ENCODE measurements at places on chromosomes 6 and 20.

DNA sequence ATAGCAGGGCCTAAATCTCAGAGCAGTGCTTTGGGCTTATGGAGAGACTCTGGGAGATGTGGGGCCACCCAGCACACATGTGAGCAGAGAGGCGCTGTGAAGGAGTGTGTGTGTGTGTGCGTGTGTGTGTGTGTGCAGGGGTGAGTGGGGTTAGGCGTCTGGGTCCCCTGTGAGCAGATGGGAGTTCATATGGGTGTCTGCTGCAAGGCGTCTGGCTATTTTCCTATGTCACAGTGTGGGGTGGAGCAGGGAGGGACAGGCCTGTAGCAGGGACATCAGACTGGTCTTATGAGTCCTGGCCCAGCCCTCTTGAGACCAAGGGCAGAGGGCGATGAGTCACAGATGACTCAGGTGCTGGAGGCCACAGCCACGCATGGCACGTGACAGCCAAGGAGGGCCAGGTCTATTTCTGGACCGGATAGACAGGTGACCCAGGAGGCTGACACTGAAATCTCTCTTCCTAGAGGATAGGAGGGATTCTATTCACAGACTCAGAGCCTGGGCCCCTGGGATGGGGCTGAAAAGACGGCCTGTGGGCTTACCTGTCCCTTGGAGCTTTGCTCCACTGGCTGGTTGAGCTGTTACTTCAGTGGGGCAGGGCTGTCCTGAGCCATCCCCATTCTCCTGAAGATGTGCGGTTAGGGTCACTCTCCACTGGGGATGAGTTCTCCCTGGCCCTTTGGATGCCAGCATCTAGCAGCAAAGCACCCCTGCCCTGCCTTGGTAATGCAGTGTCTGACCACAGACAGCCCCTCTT lies 28.9 kb downstream of the VEGFA start:
- no peak overlapping the region for H3K4me3 ChIP-seq
- no peaks in the 10 kb centered on the region for H3K36me3 ChIP-seq
- peaks cover 23% of the 10 kb centered on the region for H3K4me1 ChIP-seq
- no peak for DNase-seq

DNA sequence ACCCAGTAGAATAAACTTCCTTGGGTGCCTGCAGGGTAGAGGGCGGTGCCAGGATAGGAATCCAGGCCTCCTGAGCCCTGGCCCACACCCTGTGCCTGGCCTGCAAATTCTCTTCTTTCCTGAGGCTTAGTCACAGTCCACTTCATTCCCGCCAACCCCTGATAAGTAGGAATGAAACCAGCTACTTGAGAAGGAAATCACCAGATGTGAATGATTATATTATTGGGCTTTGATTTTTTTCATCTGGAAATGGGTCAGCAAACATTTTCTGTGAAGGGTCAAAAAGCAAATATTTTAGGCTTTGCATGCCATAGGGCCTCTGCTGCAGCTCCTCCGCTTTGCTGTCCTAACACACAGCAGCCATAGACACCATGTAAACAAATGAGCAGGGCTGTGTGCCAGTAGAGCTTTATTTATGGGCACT lies 50.2 kb downstream of the STK35 start:
- H3K4me1 ChIP-seq, result no peaks in the 10 kb centered on the region
- no peak overlapping the region for H3K4me3 ChIP-seq
- H3K36me3 ChIP-seq, result no peaks in the 10 kb centered on the region
- no peak overlapping the region for H3K27ac ChIP-seq

- peaks cover 43% of the 10 kb centered on the region for H3K36me3 ChIP-seq
- H3K4me1 ChIP-seq, result peaks cover 88% of the 10 kb centered on the region
- H3K27me3 ChIP-seq, result no peaks in the 10 kb centered on the region
- peak overlapping the region; percentile 97 for H3K4me3 ChIP-seq
- H3K27ac ChIP-seq, result peak overlapping the region; percentile 90
Measured at GRCh38 chr6:42047790-42048405, 2.4 kb upstream of the TAF8 start.

- no peaks in the 10 kb centered on the region for H3K4me1 ChIP-seq
- DNase-seq, result no peak
- no peak overlapping the region for H3K4me3 ChIP-seq
- no peak overlapping the region for H3K27ac ChIP-seq
- H3K36me3 ChIP-seq, result no peaks in the 10 kb centered on the region
Measured at GRCh38 chr6:168206186-168206585, 113.4 kb downstream of the DACT2 start.

DNA sequence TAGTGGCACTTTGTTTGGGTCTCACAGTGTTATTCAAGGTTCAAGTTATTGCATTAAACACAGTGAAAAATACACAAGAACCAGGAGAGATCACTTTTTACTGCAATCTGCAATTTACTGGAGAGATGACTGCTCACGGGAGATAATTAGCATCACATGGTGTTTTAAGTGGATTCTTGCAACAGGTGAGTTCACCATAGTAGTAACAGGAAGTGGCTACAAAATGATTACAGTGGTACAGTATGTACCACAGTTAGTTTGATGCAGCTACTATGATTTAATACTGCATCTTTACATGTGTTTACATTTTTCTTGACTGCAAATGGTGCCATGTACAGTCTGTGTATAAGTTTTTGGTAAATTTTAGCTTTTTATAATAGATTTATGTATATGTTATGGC lies 96.5 kb upstream of the SCP2D1 start:
- H3K4me3 ChIP-seq, result no peak overlapping the region
- H3K36me3 ChIP-seq, result no peaks in the 10 kb centered on the region
- no peak for DNase-seq
- H3K27me3 ChIP-seq, result no peaks in the 10 kb centered on the region

GRCh38 chr6:41967312-41968287 lies 26.0 kb upstream of the CCND3 start:
- no peak for DNase-seq
- no peak overlapping the region for H3K4me3 ChIP-seq
- no peak overlapping the region for H3K27ac ChIP-seq
- H3K27me3 ChIP-seq, result no peaks in the 10 kb centered on the region

- no peak for DNase-seq
- no peaks in the 10 kb centered on the region for H3K27me3 ChIP-seq
- no peaks in the 10 kb centered on the region for H3K4me1 ChIP-seq
- no peak overlapping the region for H3K27ac ChIP-seq
Measured at GRCh38 chr6:115058414-115059211, 715.8 kb upstream of the HS3ST5 start.

- no peak overlapping the region for H3K27ac ChIP-seq
- H3K4me3 ChIP-seq, result no peak overlapping the region
- peaks cover 28% of the 10 kb centered on the region for H3K27me3 ChIP-seq
- H3K4me1 ChIP-seq, result peaks cover 3% of the 10 kb centered on the region
Measured at GRCh38 chr6:144278659-144279314, 6.3 kb upstream of the UTRN start.

DNA sequence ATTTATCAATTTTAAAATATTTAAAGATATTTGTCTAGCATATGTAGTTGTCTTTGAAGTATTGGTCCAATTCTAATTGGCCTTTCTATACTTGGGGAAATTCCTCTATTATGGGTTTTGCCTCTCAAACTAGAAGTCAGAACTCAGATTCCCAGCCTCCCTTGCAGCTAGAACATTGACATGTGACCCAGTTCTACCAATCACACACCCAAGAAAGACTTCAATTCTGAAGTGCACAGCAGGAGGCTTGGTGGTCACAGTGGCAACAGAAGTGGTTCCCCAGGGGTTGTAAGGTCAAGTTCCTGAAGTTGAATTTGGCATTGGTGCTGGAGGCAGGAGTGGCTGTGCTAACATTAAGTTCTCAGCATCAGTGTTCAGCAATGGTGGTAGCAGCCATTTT lies 14.8 kb upstream of the FKBP5 start:
- peaks cover 2% of the 10 kb centered on the region for H3K4me1 ChIP-seq
- no peak overlapping the region for H3K27ac ChIP-seq
- H3K4me3 ChIP-seq, result no peak overlapping the region
- no peaks in the 10 kb centered on the region for H3K27me3 ChIP-seq
- peaks cover 2% of the 10 kb centered on the region for H3K36me3 ChIP-seq

DNA sequence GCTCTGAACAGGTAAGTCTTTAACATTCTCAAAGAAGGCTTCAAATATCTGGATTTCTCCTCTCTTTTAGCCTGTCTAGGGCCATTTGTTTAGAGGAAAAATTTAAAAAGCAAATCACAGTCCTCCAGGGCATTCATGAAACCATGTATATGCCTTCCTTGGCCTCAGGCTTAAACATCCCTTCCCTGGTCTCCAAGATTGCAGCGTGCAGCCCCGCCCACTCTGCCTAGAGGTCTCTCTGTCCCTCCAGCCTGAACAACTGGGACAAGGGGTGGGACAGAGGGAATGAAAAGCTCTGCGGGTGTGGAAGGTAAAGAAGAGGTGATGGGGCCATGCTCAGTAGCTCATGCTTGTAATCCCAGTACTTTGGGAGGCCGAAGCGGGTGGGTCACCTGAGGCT lies 9.8 kb upstream of the CBFA2T2 start:
- no peak overlapping the region for H3K4me3 ChIP-seq
- H3K27ac ChIP-seq, result no peak overlapping the region
- no peaks in the 10 kb centered on the region for H3K4me1 ChIP-seq
- DNase-seq, result no peak
- peaks cover 10% of the 10 kb centered on the region for H3K27me3 ChIP-seq
- no peaks in the 10 kb centered on the region for H3K36me3 ChIP-seq

- peaks cover 3% of the 10 kb centered on the region for H3K36me3 ChIP-seq
- H3K27ac ChIP-seq, result no peak overlapping the region
- no peak for DNase-seq
- peak overlapping the region; percentile 46 for H3K4me3 ChIP-seq
Measured at GRCh38 chr6:27178860-27179259, 68.6 kb upstream of the PRSS16 start.

- peaks cover 27% of the 10 kb centered on the region for H3K27me3 ChIP-seq
- no peak for DNase-seq
- H3K4me1 ChIP-seq, result no peaks in the 10 kb centered on the region
- H3K4me3 ChIP-seq, result no peak overlapping the region
Measured at GRCh38 chr6:125377621-125378020, 75.9 kb upstream of the HDDC2 start.

DNA sequence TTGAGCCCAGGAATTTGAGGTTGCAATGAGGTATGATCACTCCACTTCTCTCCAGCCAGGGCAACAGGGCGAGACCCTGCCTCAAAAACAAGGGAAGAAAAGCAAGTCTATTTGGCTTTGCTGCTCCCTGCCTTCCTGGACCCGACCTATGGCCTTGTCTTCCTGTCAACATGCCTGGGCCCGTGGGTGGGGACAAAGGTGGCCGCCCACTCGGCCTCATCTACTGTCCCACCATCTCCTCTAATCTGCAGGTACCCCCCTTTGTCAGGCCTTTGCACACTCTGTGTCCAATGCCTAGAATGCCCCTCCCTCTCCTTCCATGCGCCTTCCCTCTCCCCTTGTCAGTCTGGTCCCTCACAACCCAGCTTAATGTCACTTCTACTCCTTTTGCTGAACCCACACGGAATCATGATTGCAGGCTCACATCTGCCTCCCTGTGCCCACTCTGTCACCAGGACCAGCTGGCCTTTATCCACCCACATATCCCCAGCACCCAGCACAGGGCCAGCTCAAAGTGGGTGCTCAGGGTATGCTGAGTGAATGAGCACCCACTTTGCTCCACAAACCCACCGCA lies 40.3 kb downstream of the MDFI start:
- DNase-seq, result no peak
- H3K27me3 ChIP-seq, result peaks cover 52% of the 10 kb centered on the region
- H3K4me3 ChIP-seq, result no peak overlapping the region
- H3K36me3 ChIP-seq, result no peaks in the 10 kb centered on the region
- H3K4me1 ChIP-seq, result peaks cover 16% of the 10 kb centered on the region

GRCh38 chr6:106363401-106364138 lies 3.1 kb downstream of the CRYBG1 start:
- H3K4me1 ChIP-seq, result peaks cover 9% of the 10 kb centered on the region
- no peak overlapping the region for H3K27ac ChIP-seq
- H3K27me3 ChIP-seq, result peaks cover 45% of the 10 kb centered on the region
- no peaks in the 10 kb centered on the region for H3K36me3 ChIP-seq
- DNase-seq, result no peak

- no peaks in the 10 kb centered on the region for H3K4me1 ChIP-seq
- H3K36me3 ChIP-seq, result no peaks in the 10 kb centered on the region
- DNase-seq, result no peak
- no peak overlapping the region for H3K27ac ChIP-seq
- peaks cover 7% of the 10 kb centered on the region for H3K27me3 ChIP-seq
Measured at GRCh38 chr6:116492331-116493067, 18.9 kb upstream of the CALHM5 start.

GRCh38 chr6:34305982-34306708 lies 57.3 kb upstream of the SMIM29 start:
- no peak overlapping the region for H3K27ac ChIP-seq
- no peak overlapping the region for H3K4me3 ChIP-seq

DNA sequence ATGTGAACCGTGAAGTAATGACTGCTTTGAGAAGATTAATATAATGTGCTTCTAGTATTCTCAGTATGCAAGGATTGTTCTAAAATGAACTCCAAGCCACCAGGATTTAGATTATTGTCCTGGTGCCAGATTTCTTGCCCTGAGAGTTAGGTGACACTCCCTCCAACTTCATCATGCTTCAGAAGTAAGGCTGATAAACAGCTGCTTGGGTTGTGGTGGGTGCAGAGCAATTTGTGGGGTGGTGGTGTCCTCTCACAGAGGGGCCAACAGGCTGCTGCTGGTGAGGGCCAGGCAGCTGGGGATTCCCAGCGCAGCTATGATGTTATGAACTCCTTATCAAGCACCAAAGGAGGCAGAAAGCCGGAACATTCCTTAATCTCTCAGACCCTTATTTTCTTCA lies 114.6 kb downstream of the MCHR2 start:
- H3K27ac ChIP-seq, result no peak overlapping the region
- no peak overlapping the region for H3K4me3 ChIP-seq
- H3K4me1 ChIP-seq, result no peaks in the 10 kb centered on the region
- no peaks in the 10 kb centered on the region for H3K36me3 ChIP-seq
- peaks cover 5% of the 10 kb centered on the region for H3K27me3 ChIP-seq

GRCh38 chr6:137866200-137866913 lies 702 bp upstream of the TNFAIP3 start:
- no peaks in the 10 kb centered on the region for H3K27me3 ChIP-seq
- peak overlapping the region; percentile 81 for H3K27ac ChIP-seq
- no peak for DNase-seq
- peaks cover 25% of the 10 kb centered on the region for H3K36me3 ChIP-seq

DNA sequence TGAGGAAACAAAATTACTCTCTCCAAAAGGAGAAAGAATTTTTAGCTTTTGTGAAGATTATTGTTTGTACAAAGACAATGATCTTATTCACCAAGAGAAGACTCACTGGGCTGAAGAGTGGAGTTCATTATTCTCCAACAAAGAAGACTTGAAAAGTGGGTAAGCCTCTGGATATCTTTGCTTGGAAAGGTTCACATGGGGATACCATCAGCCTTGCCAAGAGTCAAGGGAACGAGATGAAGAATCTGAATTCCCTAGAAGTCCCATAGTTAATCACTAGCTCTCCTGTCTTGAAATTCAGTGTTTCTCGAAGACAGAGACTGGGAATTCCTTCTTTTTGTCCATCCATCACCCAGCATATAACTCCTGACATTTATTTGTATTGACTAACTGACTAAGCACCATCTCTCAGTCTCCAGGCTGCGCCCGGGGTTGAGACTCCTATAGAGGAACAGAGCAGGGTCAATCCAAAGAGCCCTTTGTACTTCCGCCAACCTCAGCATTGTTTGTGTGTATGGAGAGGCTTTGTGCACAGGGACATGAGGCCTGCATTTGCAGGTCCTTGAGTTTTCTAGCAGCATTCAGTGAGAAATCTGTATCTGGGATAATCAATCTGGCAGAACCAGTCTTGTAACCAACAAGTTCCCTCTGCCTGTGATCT lies 461.9 kb downstream of the KIF16B start:
- H3K27me3 ChIP-seq, result no peaks in the 10 kb centered on the region
- H3K4me1 ChIP-seq, result no peaks in the 10 kb centered on the region
- DNase-seq, result no peak
- H3K27ac ChIP-seq, result no peak overlapping the region

GRCh38 chr20:38075161-38075998 lies 41.8 kb downstream of the RPRD1B start:
- H3K4me1 ChIP-seq, result no peaks in the 10 kb centered on the region
- no peak overlapping the region for H3K4me3 ChIP-seq
- H3K36me3 ChIP-seq, result peaks cover 66% of the 10 kb centered on the region
- no peak for DNase-seq

All from activated naive CD4-positive, alpha-beta T cell treated with anti-CD3 and anti-CD28 coated beads, Interleukin-2, amount 10 ng/mL, durations not matched to agents 7 days and 5 days (primary cell).